ENCODE measurements at places on chromosomes 3 and 15.

DNA sequence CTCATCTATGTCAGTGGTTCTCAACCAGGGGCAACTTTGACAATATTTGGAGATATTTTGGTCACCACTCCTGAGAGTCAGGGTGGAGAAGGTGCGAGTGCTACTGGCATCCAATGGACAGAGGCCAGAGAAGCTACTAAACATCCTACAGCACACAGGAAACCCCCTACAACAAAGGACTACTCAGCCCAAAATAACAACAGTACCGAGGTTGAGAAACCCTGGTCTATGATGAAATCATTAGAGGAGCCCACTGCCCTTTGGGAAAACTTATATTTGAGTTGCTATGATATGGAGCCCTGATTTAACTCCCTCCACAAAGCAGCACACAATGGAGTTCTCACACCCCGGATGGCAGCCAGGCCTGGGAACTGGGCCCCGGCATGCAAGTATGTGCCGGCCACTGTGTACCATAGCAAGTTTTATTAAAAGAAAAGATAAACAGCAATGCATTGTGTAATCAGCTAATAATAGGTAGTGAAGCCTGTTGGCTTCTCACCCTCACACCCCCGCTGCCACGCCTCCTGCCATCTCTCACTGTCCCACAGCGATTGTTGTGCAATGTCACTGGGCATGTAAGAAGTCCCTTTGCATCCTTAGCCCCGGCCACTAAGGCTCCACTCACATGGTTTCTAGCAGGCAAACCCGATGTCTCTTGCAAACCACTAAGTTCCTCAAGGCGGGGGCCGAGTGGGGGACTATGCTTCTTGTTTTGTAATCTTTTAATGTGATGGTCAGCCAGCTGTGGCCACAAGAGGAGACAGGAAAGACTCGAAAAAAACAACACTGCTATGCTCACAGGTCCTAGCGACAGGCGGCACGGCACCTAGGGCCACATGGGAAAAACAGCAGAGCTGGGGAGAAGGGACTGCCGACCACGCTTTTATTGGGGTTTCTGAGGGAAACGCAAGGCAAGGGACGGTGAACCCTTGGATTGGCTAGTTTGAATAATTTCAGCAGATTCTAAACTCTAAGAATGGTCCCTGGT, 110.0 kb downstream of the AQP9 start:
- DNase-seq = no peak

DNA sequence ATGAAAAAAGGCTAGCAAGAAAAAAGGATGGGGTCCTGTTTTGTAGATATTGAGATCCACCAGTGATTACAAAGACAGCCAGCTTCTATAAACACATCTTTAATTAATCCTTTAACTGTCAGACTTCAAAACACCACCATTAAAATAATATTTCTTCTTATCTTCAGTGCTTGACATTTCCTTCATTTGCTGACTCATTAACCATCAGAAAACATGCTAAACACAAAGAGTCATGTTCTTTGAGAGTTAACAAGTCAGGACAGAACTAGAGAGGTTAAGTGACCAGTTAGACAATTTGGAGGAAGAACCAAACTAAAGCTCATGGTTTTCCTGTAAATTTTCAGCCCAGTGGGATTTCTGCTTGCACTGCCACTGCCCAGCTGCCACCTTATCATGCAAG, 111.4 kb downstream of the MEIS2 start:
- DNase-seq = no peak

DNA sequence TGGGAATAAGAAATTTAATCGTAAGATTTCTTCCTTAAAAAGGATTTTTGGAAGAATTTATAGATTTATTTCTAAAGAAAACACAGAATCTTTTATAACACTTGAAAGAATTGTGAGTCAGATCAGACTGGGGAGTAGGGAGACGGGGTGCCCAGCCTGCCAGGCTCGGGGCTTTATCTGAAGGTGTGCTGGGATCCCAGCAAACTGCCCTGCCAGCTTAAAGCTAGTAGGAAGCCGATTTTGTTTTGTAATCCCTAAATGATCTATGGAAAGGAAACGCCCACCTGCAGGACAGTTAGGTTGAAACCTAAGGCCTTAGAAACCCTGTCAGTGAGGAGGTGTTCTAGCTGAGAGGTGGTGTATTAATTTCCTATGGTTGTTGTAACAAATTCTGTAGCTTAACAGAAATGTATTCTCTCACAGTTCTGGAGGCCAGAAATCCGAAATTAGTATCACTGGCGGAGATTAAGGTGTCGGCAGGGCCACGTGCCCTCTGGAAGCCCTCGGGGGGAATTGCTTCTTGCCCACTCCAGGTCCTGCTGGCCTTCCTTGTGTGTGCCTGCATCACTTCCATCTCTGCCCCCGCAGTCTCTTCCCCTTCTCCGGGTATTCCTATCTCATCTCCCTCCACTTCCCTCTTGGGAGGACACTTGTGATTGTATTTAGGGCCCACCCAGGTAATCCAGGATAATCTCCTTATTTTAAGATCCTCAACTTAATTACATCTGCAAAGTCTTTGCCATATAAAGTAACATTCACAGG, 19.3 kb upstream of the RAB6B start:
- no peak for DNase-seq

- no peak for DNase-seq
Observed at GRCh38 chr15:75884041-75884440, 19.6 kb upstream of the FBXO22 start.

GRCh38 chr15:71532994-71533393, 277.4 kb upstream of the NR2E3 start:
- no peak for DNase-seq

DNA sequence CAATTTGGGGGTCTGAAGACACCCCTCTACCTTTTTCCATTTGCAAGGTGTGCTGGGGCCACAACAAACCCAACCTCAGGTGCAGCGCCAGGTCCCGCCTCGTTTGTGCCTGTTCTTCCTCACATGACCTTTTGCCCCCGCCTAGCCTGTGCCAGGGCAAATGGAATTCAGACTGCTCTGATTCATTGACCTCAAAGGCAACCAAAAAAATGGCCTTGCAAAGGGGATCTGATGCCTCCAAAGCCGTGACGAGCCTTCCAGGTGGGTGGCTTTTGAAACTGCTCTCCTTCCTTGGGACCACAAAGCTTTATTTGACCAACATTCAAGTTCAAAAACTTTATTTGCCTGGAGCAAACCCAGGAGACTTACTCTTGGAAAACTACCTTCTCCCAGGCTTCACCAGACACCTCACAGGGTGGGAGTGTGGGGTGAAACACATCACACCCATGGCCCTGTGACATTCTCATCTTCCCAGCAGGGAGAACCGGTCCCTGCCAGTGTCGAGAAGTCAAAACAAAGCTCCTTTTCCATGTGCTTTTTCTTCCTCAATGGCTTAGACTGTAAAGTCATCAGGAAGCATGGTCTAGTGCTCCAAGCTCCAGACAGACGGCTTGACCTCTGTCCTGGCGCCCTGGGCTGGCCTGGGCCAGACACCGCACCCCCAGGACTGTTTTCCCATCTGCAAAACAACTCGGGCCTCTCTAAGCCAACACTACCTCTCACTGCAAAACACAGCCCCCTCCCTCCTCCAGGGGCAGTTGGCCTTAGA, 103.9 kb upstream of the HES1 start:
- DNase-seq = no peak

GRCh38 chr15:59571606-59572005, 40.0 kb upstream of the GCNT3 start:
- DNase-seq = no peak

- peak; percentile 71 for DNase-seq
Observed at GRCh38 chr15:90956274-90957030, 1.8 kb downstream of the RCCD1 start.

GRCh38 chr3:45664578-45664977, 24.6 kb upstream of the SACM1L start:
- DNase-seq = peak; percentile 79

DNA sequence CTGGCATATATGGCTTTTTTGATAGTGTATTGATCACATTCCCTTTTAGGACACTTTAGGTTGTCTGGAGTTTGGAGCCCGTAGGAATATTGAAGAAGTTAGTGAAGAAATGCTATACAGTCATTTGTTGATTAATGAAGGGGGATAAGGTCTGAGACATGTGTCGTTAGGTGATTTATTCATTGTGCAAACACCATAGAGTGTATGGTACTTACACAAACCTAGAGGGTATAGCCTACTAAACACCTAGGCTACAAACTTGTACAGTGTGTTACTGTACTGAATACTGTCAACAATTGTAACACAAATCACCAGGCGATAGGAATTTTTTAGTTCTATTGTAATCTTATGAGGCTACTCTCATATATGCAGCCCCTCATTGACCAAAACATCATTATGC, 3.3 kb downstream of the TPM1 start:
- DNase-seq = no peak

- DNase-seq = peak; percentile 31
Observed at GRCh38 chr3:40387001-40387894, at the start of gene ENTPD3. Gene ENTPD3 (plus strand): TSS chr3:40387184. CDS start chr3:40388058, 874 bp downstream.

GRCh38 chr15:29102911-29103823, 166.5 kb downstream of the NSMCE3 start:
- peak; percentile 9 for DNase-seq

GRCh38 chr3:14569474-14570000, 29.4 kb upstream of the GRIP2 start:
- no peak for DNase-seq

DNA sequence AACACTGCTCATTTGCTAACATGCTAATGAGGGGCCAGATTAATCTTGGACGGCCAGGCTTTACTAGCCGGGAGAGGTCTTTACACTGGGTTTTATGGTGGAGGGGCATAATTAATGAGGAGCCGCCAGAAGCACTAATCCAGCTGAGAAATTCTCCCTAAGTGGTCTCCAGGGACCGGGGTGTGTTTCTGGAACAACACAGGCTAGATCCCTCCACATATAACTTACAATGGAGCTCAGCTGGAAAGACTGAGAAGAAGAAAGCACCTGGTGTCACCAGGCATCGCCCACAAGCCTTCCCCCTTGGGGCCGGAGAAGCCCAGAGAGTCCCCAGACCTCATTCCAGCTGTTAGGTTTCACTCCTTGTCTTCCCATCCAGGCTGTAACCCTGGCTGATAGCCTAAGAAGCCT, 127.5 kb downstream of the MEGF11 start:
- no peak for DNase-seq

- no peak for DNase-seq
Observed at GRCh38 chr3:124084022-124084881, 92.3 kb upstream of the ROPN1 start.

DNA sequence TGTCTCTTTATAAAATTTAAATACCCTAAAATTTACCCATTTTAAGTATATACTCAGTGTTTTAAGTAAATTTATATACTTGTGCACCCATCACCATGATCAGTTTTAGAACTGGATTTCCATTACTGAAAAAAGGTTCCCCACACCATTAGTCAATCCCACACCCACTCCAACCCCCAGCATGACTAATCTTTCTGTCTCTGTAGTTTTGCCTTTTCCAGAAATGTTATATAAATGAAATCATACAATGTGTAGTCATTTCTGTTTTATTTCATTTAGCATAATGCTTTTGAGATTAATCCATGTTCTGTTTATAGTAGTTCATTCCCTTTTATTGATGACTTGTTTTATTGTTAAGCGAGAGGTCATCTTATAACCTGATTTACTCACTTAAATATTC, 66.1 kb upstream of the LIMD1 start:
- no peak for DNase-seq

GRCh38 chr3:172179680-172180399, 140.5 kb downstream of the FNDC3B start:
- no peak for DNase-seq

DNA sequence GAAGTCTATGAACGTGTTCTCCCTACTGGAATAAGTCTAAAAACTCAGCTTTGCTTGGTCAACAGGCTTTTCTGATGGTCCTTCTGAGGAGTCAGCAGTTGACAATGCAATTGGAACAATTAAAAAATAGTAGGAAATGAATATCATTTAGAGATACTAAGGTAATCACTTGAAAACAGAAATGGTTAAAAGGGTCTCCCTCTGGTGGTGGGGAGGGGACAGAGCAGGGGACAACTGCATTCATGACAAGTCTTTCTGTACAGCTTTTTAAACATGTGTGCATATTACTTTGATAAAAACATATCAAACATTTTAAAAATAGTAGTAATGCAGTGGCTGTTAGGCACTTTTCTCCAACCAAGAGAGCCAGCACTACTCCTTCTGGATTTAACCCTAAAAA, 119.9 kb upstream of the FHIT start:
- DNase-seq = peak; percentile 7

DNA sequence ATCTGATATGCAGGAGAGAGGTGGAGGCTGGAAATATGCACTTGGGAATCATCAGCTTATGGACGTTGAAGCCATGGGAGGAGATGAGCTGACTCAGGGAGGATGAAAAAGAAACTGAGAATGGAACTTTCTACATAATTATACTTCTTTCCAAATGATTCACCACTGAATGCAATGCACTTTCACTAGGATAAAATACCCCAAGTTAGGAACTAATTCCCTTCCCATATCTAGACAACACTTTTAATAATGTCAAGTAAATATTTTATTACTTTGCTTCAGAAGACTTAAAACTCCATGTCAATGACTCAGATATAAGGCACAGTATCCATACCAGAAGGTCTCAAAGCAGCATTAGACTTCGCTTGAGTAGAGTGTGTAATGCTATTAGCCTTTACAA, 24.2 kb downstream of the NPTN start:
- DNase-seq = no peak

- DNase-seq = no peak
Observed at GRCh38 chr3:151393941-151394340, 9.4 kb upstream of the P2RY12 start.

DNA sequence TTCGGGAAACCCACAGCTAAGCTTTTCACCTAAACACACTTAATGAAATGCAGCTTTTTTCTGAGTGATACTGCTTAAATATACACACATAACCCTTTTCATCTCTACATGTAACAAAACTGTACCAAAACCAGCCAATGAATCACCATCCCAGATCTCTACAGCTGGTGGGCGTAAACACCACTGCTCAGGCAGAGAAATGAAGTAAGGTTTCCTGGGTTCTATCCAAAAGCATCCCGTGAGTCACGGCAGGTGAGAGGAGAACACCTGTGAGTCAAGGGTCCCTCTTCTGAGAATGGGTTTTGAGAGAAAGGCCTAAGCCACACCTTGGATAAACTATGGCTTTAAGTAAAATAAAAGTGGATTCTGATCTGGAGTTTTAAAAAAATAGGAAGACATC, 2.6 kb downstream of the CLDN1 start:
- DNase-seq = no peak

GRCh38 chr15:50710585-50710984, 24.0 kb upstream of the TRPM7 start:
- no peak for DNase-seq

GRCh38 chr3:49840388-49840787, 16.0 kb downstream of the TRAIP start:
- no peak for DNase-seq

GRCh38 chr3:185030951-185031350, 121.9 kb downstream of the C3orf70 start:
- no peak for DNase-seq

GRCh38 chr15:68979816-68980215, 34.7 kb upstream of the NOX5 start:
- no peak for DNase-seq

DNA sequence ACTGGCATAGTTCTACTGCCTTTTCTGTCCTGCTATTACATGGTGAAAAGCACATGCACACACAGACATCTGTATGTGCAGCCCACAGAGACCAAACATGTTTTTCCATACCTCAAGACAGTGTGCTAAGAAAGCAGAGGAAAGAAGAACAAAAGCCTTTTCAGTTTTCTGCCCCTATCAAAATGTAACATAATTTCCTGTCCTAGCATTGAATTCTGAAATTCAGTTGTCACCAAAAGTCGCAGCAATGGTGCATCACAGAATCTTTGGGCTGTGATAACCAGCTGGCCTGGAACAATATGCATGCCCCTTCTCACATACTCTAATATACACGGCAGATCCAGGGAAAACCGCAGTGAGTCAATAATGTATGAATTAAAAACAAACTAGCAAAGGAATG, 153.8 kb upstream of the RAP2B start:
- no peak for DNase-seq

- no peak for DNase-seq
Observed at GRCh38 chr3:133381346-133382109, 18.3 kb upstream of the BFSP2 start.
